ENCODE measurements at places on chromosomes 3 and 15. TPM values are rescaled to one million over a fixed set of nuclear protein-coding genes. Genes with fewer than 3 reads are reported as not detected.

The WDR49 gene
- 0.73 TPM for total RNA-seq

The CLRN1 gene
- total RNA-seq: not detected

The FEZF2 gene
- not detected for total RNA-seq

The AADACL2 gene
- not detected for total RNA-seq

DNA sequence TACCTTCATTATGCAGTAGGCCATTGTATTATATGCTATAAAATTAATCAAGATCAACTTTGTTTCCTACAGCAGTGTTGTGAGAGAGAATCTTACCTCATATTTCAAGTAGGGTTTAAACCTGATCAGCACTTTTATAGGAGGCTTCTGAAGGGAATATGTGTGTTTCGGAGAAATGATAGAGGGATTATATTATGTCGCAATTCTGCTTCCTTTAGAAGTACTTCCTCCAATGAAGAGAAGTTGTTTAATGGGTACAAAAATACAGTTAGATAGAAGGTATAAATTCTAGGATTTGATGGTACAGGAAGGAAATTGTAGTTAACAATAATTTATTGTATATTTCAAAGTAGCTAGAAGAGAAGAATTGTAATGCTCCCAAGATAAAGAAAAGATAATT, 54.9 kb downstream of the NSUN3 start:
- DNase-seq: no peak

GRCh38 chr15:90165659-90166489, 35.3 kb upstream of the SEMA4B start:
- DNase-seq: no peak

- DNase-seq: no peak
These were observed 873.9 kb downstream of the MCTP2 start for GRCh38 chr15:95105229-95105628.

Data from B cell (primary cell).